ENCODE measurements at places on chromosomes 5 and 9.

DNA sequence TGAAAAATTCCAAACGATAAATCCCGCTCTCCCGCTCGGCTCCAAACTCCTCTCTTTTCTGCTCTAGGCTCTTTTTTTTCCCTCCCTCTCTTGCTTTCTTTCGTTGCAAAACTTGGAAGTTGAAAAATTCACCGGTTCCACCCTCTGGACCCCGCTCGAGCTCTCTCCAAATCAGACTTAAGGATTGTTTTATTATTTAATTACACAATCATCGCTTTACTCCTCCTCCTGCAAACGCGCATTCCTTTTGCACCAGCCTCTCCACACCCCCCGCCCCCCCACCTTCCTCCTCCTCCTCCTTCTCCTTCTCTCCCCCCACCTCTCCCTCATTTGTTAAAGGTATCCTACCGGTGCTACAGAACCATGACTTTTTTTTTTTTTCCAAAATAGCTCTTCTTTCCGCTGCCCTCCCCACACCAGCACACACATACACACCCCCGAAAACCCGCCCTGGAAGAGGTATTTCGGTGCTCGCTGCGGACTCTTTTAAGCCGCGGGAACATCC lies 535 bp upstream of the NFIB start:
- peaks cover 51% of the 10 kb centered on the region for H3K4me1 ChIP-seq
- H3K27ac ChIP-seq: peak overlapping the region; percentile 98
- H3K36me3 ChIP-seq: no peaks in the 10 kb centered on the region
- H3K27me3 ChIP-seq: no peaks in the 10 kb centered on the region
- DNase-seq: peak; percentile 89

DNA sequence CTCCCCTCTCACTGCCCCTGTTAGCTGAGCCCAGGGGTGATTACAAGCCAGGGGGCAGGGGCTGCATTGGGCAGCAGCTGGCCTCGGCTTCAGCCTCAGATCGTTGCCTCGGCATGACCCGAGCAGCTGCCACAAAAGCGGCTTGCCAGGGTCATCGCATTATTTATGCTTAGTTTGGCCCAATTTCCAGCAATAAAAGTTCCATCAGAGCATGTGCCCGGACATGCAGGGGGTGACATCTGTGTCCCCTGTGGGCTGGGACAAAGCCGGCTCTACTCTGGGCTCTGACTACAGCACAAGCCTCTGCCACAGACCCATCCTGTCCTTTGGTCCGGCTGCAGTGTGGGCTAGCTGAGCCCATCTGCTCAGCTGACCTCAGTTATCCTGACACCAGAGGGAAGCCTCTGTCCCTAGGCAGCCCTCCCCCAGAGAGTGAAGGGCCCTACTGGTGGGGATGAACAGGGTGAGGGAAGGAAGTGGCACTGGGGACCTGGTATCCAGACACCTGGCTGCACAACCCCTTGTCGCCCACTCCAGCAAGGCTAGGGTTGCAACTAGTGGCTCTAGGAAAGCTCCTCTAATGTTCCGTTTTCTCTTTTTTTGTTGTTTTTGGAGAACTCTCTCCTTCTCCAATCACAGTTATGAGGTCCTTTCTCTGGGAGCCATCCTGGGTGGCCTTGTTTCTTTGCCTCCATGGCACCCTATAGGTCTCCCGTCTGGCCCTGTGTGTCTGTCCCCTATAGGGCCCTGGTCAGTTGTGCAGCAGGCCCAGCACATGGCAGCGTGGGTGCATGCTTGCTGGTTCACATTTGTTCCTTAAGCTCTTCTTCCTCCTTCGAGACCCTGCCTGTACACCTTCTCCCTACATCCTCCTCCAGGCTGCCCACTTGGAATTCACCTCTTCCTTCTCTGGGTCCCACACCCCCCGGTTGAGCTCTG lies 13.3 kb upstream of the GADD45G start:
- DNase-seq: no peak
- no peaks in the 10 kb centered on the region for H3K36me3 ChIP-seq
- no peaks in the 10 kb centered on the region for H3K27me3 ChIP-seq
- H3K27ac ChIP-seq: no peak overlapping the region
- H3K4me3 ChIP-seq: no peak overlapping the region
- peaks cover 4% of the 10 kb centered on the region for H3K4me1 ChIP-seq

DNA sequence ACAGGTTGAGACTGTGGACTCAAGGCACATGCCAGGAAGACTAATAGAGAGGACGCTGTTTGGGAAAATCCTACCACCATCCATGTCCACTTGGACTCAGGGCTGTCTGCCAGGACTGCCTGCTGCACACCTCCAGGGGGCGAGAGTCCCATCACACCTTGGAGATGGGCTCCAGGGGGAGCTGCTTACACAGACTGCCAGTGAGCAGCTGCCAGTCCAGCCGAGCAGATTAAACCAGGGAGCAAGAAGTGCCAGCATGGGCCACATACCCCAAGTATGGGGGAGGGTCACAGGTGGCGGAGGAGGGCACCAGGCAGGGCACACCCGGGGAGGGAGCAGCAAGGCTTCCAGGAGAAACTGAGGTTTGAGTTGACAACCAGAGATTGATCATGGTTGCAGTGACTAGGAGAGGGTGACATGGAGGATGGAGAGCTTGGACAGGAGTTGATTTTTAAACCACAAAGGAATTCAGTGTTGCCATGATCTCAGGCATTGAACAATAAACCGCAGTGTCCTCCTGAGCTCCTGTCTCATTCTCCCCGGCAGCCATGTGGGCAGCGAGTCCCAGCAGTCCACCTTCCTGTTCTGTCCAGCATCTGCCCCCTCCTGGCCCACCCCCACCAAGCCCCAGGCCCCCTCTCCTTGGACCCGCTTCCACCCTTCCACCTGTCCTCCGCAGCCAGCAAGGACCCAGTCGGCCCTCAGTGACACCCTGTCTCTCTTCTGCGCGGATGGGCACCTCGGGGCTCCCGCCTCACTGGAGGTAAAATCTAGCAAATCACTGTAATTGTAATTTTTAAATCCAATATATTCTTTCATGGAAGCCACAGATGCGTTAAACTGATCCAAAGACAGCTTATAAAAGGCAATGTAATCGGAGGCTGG lies 3.1 kb upstream of the VAV2 start:
- H3K4me1 ChIP-seq: peaks cover 37% of the 10 kb centered on the region
- H3K27ac ChIP-seq: no peak overlapping the region

DNA sequence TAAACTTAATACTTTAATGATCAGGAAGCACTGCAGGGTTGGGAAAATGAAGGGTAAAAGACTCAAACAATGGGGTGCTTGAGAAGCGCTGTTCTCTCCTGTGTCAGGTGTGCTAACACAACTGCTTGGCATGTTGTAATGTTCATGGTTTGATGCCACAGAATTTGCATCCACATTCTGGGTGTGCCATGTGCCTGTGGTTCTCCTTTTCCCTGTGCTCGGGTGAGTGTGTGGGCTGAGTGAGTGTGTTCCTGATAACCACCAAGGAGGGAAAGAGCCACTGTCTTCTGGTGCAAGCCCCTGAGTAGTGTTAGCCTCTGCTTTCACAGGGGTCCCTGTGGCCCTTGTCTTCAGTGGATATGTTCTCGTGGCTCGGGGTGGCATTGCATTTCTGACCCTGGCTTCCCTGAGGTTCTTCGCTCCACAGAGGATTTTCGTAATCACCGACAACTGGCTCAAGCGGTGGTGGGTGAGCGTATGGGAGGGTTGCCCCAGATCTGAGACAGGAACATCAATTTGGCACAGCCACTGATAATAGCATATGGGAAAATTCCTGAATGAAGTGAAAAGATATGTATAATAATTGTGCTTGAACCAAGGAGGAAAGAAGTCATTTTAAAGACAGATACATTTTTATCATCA lies 102.0 kb downstream of the MVB12B start:
- peaks cover 8% of the 10 kb centered on the region for H3K36me3 ChIP-seq
- peaks cover under 1% of the 10 kb centered on the region for H3K4me1 ChIP-seq
- H3K27me3 ChIP-seq: no peaks in the 10 kb centered on the region
- no peak overlapping the region for H3K4me3 ChIP-seq
- peak; percentile 24 for DNase-seq

DNA sequence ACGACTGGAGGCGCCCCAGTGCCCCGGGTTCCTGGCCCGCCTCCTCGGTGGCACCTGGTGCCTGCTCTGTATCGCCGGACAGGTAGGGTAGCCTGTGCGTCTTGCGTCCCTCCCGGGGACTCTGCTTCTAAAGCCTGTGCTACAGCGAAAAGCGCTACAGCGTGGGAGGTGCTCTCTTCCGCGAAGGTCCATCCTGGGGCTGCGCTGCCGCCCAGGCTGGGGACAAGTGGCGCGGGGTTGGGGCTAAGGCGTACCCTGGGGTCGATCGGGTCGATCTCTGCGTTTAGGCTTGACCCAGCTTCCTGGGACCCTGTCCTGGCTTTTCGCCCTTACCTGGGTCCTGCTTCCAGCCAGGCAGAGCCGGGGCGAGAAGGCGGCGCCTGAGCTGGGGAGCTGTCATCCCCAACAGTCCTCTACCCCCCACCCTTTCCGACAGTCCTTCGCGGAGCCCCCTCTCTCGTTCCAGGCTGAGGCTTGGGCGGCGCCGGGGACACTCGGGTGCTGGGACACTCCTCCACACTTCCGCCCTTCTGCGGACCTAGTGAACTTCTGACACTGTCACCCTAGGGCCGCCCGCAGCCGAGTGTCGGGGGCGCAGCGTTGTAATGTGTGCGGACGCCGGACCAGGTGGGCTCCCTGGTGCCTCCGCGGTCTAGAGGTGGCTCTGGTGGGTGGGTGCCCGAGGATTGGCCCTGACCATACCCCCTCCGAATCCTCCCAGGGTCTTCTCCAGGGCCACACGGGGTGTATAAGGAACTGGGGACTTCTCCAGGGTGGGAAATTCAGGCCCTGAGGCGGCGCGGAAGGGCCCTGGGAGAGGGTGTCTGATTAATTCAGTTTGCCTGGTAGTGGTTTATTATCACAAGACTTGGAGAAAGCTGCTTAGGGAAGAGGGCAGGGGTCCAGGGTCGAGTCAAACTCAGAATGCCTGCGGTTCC lies 328.2 kb downstream of the SH3GL2 start:
- no peaks in the 10 kb centered on the region for H3K36me3 ChIP-seq
- peak overlapping the region; percentile 30 for H3K4me3 ChIP-seq

DNA sequence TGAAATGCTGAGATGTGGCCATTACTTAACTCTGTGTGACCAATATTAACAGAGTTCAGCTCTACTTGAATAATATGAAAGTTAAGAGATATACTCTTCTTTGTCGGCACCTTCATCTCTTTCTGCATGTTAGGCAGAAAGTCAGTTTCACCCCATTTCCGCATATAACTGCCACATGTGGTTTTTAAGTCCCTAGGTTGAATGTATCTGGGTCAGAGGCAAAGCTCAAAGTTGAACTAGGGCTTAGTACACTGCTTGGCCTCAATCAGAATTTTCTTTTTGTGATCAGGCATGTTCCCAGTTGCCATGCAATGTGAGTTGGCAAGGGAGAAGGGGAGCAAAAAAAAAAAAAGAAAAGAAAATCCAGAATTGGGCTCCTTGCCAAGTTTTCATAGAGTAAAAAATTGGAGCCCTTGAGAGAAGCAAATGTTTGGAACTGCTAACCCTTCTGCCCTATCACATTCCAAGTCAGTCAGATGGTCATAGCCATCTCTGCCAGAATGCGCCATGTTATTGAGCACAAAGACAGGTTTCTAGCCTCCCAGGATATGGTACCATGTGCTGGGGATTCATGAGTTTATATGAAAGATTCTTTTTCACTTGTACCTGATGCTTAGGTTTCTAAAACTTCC lies 251.2 kb upstream of the RORB start:
- no peak overlapping the region for H3K4me3 ChIP-seq
- no peaks in the 10 kb centered on the region for H3K27me3 ChIP-seq
- no peaks in the 10 kb centered on the region for H3K36me3 ChIP-seq
- no peak overlapping the region for H3K27ac ChIP-seq

DNA sequence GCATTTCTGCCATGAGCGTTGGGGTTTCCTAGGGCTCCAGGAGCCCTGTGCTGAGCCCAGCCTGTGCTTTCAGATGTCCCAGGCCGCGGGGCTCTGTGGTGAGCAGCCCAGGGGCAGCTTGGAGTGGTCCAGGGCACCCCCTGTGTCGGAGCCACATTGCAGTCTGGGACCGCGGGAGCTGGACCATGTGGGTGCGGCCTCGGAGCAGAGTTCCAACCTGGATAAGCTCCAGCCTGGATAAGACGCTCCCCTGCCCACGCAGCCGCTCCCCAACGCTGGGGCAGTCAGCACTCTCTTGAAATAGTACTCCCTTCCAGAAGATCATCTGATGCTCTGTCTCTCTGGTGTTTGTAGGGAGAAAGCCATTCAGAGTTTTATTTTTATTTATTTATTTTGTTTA lies 111.1 kb downstream of the WNK2 start:
- no peak overlapping the region for H3K4me3 ChIP-seq
- H3K4me1 ChIP-seq: peaks cover 9% of the 10 kb centered on the region
- H3K27me3 ChIP-seq: no peaks in the 10 kb centered on the region
- no peaks in the 10 kb centered on the region for H3K36me3 ChIP-seq
- peak; percentile 67 for DNase-seq
- H3K27ac ChIP-seq: no peak overlapping the region

DNA sequence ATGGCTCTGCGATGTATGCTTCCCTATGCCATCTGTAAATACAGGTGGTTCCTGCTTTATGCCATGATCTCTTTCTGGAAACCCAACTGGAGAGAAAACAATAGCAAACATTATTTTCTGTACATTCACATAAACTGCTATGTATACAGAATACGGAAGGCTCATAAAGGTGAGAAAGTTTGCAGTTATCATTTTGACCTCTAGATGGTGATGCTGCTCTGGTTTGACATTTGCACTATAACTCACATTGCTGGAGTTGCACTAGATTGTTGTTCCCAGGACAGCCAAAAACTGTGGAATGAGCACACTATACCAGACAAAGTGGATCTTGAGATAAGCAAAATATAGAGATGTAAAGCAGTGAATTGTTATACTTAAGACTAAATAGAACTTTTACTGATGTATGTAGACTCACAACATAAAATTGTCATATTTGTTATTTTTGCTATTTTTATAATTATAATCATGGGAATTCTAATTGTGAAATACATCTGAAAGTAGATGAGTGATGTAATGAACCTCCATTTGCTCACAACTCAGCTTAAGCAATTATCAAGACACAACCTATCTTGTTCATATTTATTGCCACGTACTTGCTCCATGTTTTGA lies 246.5 kb downstream of the PTPRD start:
- DNase-seq: no peak
- no peaks in the 10 kb centered on the region for H3K36me3 ChIP-seq
- no peak overlapping the region for H3K4me3 ChIP-seq
- no peak overlapping the region for H3K27ac ChIP-seq

DNA sequence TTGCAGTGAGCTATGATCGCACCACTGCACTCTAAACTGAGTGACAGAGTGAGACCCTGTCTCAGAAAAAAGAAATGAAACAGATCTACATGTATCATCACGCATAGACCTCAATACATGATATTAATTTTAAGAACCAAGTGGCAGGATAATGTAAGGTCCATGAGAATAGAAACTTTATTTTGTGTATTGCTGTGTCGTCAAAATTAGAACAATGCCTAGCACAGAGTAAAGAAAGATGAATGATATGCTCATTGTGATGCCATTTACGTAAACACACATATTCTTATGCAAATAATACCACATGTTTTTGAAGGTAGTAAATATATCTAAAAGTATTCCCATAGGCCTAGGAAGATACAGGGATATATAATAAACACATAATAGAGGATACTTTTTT lies 3.6 kb upstream of the UIMC1 start:
- H3K4me3 ChIP-seq: no peak overlapping the region
- DNase-seq: no peak
- peaks cover 7% of the 10 kb centered on the region for H3K4me1 ChIP-seq
- H3K27ac ChIP-seq: no peak overlapping the region
- H3K27me3 ChIP-seq: no peaks in the 10 kb centered on the region
